ENCODE measurements at places on chromosomes 5 and 9.

GRCh38 chr9:2209400-2209799, 194.3 kb downstream of the SMARCA2 start:
- DNase-seq, result no peak

DNA sequence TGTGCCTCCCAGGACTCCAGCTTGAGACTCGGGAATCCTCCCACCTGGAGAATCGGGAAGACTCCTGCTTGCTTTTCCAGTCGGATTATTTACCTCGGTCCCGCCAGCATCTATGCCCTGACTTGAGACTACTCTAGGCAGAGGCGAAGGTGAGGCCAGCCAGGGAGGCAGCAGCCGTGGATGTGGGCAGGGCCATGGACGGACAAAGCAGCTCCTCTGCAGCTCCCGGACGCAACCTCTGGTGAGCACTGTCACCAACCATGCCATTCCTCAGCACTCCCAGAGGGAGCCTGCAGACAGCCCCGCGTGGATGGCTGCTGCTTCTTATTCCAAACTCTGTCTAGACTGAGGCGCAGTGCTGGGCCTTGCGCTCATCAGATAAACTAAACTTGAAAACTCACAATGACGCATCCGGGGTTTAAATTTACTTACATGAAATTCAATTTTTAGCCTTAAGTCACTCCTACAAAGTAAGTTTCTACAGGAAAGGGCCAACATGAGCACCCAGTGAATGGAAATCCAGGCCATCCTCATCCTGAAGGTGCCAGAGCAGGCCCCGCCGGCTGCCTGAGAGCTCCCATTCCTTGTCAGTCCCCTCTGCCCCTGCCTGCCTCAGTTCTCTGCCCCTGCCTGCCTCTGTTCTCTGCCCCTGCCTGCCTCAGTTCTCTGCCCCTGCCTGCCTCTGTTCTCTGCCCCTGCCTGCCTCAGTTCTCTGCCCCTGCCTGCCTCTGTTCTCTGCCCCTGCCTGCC, 17.8 kb downstream of the MED10 start:
- no peak for DNase-seq

DNA sequence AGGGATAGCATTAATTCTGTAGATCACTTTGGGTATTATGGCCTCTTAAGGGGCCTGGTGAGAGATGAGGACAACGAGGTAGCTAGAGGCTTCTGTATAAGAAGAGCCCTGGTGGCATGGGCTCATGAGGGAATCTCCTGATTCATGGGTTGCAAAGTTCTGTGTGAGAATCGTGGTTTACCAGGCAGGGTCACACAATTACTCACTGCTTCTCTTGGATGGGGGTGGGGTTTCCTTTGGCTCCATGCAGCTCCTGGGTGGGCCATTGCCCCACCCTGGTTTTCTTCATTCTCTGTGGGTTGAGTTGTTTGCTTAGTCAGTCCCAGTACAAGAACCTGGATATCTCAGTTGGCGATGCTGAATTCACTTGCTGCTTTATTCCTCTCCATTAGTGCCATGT, 30.9 kb upstream of the TNFSF15 start:
- no peak for DNase-seq

- no peak for DNase-seq
Observed at GRCh38 chr9:26888271-26888670, 4.3 kb downstream of the CAAP1 start.

DNA sequence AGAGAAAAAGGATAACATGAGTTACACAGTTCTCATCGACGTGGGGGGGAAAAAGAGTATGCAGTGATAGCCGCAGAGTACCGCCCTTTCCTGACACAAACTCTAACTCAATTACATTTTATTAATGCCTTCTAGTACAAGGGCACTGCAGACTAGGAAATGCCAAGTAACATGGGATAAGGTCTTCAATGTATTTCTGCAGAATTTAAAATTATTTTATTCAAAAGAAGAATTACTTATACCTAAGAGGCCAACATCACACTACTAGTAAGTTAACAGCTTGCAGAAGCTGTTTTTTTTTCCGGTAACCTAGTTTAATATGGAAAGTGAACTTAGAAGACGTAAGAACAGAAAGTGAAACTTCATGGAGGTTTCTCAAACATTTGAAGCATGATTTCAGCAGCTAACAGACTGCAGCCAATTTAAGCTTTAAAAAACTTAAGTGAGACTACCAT, 3.9 kb downstream of the SETX start:
- no peak for DNase-seq

- no peak for DNase-seq
Observed at GRCh38 chr5:144832416-144832815, 661.7 kb downstream of the KCTD16 start.

DNA sequence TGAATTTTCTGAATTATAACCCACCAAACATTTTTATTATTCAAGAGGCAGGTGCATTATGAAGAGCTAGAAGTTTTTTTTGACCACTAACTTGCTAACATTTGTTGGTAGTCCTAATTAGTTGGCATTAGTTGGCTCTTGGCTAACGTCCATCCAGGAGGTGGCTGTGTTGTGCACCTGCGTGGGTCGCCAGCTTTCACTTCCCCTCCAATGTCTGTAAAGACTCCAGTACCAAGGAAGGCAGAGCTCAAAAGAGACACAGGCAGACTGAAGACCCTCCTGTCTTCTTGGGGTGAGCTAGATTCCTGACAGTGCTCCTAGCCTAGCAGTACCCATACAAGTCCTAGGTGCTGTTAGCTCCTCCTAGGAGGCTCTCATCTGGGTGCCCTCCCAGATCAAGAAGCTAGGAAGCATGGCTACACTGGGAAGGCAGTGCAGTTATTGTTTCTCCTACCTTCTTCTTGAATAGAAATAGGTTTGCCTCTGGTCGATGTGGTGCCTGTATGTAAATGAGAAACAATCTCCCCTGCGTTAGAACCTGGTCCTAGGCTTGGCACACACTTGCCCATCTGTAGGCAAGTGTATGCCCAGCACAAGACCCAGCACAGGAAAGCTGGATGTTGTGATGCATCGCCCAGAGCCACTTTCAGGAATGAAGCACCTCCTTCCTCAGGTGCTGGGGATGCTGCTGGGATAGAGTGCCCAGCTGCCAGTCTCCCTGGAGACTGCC, 190.9 kb downstream of the ICE1 start:
- DNase-seq, result no peak

DNA sequence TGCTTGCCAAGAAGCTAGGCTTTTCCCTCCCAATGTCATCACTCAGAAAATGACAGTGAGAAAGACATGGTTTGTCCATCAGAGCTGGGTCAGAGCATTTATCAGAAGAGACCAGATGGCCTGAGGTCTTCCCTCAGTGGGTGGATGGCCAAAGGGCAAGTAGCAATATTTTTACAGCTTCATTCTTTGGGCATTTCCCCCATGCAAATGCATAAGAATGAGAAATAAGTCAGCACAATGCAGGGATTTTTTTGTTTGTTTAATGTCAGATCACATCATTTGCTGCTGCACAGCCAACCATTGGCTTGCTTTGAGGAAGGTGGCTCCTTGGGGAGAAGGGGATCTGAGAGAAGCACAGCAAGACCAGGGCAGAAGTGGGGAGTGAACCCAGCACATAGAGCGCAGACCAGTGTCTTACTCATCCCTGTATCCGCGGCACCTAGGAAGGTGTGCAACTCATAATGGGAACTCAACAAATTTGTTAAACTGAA, 209.6 kb downstream of the SEMA6A start:
- DNase-seq, result no peak

GRCh38 chr5:79798893-79799590, 109.4 kb downstream of the CMYA5 start:
- no peak for DNase-seq

GRCh38 chr5:149256451-149256850, 15.2 kb upstream of the AFAP1L1 start:
- DNase-seq, result no peak

DNA sequence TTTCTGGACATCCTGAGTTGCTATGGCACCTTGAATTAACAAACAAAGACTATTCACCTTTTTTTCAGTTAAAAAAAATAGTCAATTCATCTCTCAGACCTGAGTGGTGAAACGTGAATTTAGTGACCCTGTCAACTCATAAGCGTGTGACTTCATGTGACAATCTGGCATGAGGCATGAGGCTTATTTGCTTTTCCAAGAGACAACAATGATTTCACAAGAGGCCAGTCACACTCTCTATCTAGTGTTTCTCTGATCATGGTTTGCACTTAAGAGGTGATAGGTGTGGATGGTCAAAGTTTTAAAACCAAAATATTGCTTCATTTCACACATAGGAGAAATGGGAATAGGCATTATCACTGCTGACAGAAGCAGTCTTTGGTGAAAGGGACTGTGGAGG, 559.6 kb upstream of the ACO1 start:
- DNase-seq, result no peak

DNA sequence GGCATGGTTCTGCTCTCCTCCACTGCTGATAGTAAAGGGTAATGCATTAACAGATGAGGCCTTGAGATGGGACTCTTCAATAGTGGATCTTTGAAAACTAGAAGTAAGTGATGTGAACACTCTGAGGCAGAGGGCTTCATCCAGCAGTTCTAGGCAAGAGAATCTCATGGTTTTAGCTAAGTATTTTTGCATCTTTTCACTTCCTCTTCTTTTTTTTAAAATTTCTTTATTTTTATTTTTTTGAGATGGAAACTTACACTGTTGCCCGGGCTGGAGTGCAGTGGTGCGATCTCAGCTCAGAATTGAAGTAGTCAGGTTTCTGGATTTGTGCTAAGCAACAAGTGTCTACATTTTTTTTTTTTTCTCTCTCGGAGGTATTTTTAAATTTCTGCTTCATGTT, 101.9 kb downstream of the MTRR start:
- no peak for DNase-seq

GRCh38 chr9:7117676-7118561, 360.1 kb downstream of the KDM4C start:
- no peak for DNase-seq

DNA sequence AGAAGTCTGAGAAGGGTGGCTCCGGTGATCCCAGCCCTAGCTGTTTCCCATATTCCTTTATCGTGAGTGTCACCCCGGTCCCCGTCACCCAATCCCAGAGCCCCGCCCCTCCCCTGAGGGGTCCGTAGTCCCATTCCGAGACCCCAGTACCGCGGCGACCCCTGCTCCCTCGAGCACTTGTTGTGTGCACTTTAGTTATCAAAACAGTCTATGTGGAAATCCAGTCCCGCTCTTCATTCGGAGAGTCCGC, 223 bp downstream of the LRSAM1 start:
- DNase-seq, result no peak

DNA sequence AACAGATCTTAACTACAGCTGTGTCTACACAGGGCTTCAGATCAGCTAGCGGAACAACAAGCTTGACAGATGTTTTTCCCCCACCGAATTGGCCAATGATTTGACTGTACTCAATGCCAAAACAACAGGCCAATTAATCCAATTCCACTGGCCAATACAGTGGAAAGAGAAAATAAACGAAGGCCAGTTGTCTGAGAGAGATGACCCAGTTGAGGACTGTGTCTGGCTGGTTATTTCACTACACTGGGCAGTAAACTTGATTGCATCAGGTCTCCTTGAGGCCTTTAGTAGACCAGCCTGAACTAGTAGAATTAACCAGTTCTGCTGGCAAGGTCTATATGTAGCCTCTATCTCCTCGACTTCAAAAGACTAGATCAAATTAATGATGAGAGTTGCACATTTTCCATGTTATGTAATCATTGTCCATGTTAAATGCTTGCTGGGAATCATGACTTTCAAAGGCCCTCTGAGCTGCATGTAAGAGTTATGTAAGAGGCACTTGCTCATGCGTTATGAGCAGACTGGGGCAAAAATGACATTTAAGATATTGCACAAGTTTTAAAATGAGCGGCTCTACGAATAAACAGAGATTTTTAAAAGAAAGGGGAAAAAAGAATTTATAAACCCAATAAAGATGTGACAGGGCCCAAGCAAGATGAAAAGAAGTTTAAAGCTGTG, 28.3 kb downstream of the SMIM23 start:
- no peak for DNase-seq

- DNase-seq, result no peak
Observed at GRCh38 chr9:76564297-76564696, 105.3 kb downstream of the GCNT1 start.

GRCh38 chr9:137295238-137295811, 6.7 kb downstream of the NRARP start:
- DNase-seq, result peak; percentile 36

- no peak for DNase-seq
Observed at GRCh38 chr5:177596775-177597238, 3.1 kb upstream of the B4GALT7 start.

GRCh38 chr9:124066783-124067577, 55.4 kb downstream of the LHX2 start:
- DNase-seq, result no peak

Data from activated CD4-positive, CD25-positive, alpha-beta regulatory T cell (primary cell).